ENCODE measurements at places on chromosomes 1 and 21.

DNA sequence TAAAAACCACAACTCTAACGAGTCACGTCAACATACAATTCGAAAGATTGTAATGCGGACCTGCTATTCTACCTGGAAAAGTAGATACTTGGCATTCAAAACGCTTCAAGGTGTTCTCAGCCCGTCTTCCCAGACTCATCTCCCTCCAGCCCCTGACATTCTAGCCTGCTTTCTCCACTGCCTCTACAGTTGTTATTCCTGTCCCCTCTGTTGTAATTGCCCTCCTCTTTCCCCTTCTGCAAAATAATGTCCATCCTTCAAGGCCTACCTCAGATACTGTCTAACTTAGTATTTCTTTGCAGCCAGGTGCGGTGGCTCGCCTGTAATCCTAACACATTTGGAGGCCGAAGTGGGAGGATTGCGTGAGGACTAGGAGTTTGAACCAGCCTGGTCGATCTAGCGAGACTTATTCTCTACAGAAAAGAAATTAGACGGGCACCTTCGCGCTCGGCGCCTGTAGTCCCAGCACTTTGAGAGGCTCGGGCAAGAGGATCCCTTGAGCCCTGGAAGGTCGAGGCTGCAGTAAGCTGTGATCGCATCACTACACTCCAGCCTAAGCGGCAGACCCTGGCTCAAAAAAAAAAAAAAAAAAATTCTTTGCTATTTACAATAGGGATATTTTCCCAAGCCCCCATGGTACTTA lies 756 bp upstream of the RBM34 start:
- DNase-seq = no peak

DNA sequence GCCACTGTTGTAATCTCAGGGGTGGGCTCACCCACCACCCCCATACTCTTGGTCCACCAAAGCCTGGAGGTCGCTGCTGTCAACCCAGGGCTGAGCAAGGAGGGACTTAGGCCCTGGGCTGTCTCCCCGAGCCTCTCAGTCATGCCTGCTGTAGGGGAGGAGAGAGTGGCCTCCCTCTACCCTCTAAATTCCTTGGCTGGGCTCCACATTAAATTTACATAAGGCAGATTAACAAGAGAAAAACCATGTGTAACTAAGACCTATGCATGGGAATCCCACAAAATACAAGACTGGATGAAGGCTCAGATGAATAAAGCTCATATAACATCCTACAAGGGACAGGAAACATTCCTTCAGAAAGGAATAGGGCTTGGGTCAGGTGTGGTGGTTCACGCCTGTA lies 1.8 kb upstream of the PIK3CD start:
- no peak for DNase-seq

- DNase-seq = no peak
These were observed 237.6 kb downstream of the SDCCAG8 start for GRCh38 chr1:243493156-243494129.

DNA sequence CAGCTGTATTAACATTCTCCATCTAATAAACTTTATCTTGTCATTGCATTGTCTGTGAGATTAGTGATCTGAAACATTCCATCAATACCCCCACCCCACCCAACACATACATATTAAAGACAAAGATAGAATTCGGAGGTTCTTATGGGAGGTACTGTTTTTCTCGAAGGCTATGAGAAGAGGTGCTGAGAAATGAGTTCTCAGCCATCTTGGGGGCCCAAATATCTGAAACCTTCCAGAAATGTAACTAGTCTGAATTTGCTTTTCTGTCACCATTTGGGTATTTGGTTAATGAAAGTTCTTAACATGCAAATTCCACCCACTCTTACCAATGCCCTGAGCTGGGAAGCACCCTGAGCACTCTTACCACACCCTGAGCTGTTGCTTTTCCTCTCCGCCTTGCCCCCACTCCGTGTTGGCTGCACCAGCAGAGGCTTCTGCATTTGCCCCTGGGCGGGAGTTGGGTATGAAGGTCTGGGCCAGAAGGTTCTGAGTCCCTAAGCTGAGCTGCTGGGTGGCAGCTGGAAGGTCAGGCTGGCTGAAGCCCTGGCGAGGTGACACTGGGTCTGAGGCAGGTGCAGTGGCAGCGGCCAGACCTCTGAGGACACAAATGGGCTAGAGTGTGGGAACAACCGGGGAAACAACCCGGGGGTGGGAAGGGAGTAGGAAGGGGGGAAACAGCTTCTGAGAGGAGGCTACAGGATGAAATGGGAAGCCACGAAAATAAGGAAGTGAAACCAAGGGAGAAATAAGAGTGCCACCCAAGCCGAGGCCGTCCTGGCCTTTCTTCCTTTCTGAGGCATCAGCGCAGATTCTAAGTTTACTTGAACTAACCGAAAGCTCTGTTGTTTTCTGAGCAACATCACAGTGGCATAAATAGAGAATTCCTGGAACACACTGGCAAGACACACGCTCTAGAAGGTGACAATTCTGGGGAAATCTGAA lies 26.3 kb upstream of the IER5 start:
- no peak for DNase-seq

DNA sequence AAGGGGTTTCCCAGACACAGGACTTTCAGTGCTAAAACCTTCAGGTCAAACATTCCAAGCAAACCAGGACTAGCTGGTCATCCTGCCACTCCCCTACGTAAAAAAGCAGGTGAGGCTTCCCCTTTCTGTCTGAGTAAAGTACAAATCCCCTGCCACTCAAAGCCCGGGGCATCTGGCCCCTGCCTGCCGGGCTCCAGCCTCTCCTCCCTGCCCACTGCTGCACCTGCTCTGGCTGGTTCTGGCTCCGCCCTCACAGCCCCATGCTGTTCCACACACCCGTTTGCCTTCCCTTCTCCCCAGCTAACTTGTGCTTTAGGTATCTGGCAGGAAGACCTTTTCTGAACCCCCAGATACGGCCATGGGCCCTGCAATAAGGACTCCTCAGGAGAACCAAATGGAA lies 23.3 kb upstream of the S100A7 start:
- DNase-seq = no peak

GRCh38 chr1:225343618-225344017 lies 84.2 kb downstream of the LBR start:
- no peak for DNase-seq

DNA sequence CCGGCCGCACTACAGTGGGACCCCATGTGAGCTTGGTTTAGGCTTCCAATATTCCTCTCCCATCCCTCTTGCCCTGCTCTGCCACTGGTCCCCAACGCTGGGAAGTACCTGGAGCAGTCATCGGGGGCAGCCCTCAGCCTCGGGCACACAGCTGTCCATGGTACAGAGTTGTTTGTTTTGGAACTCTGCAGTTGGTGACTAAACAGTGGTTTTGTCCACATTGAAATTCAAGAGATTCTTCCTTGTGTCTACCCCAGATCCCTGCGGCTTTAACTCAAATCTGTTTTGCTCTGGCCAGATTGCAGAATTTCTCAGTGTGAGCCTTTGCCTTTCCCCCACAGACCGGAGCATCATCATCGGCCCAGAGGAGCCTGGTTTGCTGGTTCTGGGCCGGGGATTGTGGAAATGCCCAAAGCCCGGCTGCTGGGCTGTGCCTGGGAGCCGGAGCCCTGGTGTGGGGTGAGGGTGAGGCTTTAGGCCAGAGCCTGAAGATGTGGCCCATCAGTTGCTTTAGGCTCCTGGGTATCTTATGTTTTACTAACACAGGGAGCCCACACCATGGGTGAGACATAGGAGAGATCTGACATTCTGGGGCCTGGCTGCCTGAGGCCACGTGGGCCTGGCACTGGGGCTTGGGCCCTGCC lies 93.2 kb downstream of the ARHGEF10L start:
- DNase-seq = no peak

- DNase-seq = no peak
These were observed 6.6 kb upstream of the SLC35A3 start for GRCh38 chr1:99963041-99963795.
